ENCODE measurements at places on chromosomes 3 and 15.

DNA sequence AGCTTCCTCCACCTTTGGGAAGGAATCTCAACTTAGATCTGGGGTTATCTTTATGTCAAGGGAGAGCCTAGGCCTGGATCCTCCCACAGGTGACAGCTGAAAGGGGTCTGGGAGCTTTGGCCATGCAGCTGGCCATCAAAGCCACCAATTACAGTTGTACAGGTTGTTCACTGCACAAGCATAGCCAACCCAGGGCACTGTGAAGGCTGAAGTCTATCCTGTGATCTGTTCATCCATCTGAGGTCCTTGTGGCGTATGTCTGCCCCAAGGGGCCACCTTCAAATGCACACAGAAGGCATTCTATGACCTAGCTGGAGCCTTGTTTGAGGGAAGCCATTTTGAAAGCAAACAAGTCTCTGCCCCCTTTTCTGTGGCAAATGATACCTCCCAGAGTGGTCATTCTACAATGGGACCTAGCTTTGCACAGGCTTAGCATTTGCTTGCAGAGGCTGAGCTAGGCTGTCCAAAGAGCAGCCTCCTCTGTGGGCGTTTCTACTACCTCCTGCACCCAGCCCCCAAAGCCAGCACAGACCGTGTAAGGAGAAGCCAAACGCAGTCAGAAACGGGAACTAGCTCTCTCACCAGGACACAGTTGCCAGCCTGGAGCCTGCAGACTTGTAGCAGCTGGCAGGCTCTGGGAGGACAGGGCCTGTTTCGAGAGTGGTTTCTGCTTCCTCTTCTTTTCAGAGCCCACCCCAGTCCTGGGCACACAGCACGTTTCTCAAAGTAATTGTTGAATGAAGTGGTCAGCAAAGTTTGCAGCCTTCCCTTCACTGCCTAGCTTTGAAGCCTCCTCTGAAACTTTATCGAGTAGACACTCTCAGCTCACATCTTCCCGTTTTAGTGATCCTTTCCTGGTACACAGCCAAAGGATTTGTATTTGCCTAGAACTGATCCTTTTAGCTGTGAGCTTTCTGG is 157.3 kb upstream of the SMAD3 start:
- no peak for DNase-seq

GRCh38 chr15:98745179-98745578 is 96.8 kb downstream of the IGF1R start:
- DNase-seq = no peak

- no peak for DNase-seq
Measured at GRCh38 chr3:169337500-169338078, 325.9 kb downstream of the MECOM start.

- DNase-seq = no peak
Measured at GRCh38 chr15:68634531-68634930, 55.7 kb downstream of the CORO2B start.

- no peak for DNase-seq
Measured at GRCh38 chr3:108333961-108334360, 37.6 kb downstream of the HHLA2 start.

DNA sequence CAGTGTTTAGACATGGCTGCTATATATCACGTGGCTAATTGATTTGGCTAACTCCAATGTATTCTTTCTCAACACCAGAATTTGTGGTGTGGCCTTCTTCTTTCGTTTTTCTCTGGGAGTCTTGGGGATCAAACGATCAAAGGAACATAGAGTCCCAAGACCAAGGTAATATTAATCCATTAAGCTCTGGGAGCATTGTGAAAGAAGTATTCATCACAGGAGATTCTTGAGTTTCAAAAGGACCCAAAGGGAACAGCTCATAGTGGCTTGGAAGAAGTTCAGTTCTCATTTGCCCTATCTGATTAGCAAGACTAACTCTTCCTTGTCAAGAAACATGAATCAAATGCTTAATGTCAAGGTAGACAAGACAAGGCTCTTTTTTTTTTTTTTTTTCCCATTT is 32.9 kb upstream of the TICRR start:
- no peak for DNase-seq

GRCh38 chr3:11703146-11703545 is 59.4 kb upstream of the VGLL4 start:
- DNase-seq = no peak

DNA sequence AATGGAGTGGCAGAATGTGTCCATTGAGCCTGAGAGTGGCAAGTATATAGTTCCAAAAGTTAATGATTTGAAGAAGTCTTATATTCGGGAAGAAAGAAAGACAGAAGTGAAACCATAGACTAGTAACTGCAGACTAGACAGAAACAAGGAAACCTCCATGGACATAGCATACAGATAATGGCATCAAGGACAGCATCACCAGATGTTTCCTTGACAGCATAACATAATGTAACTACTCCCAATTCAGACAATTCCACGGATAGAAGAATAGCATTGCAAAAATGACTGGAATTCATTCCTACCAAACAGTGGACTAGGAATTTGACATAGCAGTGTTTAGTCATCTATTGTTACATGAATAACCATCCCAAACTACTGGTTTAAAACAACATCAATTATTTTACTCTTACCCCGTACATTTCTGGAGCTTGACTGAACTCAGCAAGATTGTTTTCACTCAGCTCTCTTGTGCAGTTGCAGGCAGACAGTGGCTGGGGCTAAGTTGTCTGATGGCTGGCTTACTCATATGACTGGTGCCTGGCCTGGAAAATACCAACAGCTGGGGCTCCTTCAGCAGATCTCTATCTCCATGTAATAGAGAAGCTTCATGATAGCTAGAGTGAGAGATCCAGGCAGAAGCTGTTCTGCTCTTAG is 109.7 kb upstream of the GADL1 start:
- DNase-seq = no peak

DNA sequence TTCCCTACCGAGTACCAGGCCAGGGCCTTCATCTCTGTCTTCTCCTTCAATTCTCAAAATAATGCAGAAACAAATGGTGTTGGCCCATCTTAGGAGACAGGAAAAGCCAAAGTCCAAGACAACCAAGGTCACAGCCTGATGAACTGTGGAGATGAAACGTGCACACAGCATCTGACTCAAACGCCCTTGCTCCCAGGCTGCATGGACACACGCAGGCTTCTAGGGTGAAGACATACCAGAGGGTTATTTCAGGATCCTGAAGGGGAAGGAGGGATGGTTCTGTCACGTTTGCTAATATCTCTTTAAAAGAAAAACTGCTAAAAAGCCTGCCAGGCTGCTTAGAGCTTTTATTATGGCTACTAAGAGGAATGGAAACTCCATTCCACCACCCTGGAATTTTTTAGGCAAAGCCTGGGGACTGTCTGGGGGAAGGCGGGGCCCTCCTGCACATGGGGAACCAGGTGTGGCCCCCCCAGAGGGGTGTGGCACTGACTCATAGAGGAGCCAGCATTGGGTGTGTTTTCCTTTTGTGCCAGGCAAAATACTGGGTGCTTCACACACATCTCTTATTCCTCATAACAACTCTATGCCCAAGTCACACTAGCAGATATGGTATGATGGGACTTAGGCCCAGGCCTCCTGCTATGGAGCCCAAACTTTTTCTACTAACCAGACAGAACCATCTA is 62.9 kb downstream of the UMPS start:
- DNase-seq = no peak

DNA sequence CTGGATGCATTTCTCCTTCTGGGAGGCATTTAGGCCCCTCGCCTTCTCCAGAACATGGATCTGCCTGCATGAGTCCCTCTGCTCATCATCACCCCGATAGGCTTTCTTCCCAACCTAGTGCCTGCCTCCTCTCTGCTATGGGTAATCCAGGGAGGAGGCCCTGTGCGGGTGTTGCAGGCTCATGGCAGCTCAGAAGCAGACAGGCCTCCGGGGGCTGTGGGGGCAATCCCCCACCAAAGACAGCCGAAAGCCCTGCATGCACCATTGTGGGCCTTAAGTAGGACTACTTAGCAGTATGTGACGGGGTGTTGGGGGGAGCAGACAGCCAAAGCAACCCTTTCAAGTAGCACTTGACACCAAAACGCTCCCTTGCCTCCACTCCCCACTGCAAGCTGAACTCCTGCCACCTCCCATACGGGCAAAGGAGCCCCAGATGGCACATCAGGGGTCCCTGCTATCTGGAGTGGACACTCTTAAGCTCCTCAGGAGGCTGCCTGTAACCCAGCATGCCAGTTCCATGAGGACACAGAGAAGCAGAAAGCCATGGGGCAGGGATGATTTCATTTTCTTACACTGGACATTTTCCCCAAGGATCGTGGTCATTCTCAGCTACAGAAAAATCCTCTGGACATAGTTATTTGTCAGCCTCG is 98.8 kb upstream of the HACD2 start:
- no peak for DNase-seq

DNA sequence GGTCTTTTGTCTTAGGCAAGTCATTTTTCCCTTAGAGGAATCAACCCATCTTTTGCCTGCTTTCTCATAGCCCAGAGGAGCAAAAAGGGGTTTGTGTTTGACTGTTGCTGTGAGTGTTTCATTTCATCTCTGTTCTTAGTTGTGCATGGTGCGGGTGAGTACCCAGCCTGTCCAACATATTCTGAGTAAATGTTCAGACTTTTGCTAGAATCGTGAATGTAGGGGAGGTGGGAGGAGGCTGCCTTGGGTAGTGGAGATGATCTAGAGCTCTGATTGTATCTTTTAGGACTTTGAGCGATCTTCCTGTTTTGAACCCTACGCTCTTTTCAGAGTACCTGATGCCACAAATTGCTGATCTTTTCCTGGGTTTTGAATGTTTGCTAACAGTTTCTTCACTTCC is 123.1 kb downstream of the ZNF609 start:
- DNase-seq = no peak

GRCh38 chr3:191363221-191363620 is 32.9 kb upstream of the UTS2B start:
- DNase-seq = no peak

DNA sequence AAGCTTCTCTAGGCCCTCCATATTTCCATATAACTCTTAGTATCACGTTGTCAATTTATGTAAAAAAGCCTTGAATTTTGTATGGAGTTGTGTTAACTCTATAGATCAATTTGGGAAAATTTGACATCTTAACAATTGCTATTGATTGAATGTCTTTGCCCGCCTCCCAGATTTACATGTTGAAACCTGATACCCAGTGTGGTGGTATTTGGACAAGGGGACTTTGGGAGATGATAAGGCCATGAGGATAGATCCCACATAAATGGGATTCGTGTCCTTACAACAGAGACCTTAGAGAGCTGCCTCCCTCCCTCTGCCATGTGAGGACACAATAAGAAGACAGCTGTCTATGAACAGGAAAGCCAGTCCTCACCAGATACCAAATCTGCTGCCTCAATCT is 21.1 kb upstream of the TNK2 start:
- DNase-seq = no peak

DNA sequence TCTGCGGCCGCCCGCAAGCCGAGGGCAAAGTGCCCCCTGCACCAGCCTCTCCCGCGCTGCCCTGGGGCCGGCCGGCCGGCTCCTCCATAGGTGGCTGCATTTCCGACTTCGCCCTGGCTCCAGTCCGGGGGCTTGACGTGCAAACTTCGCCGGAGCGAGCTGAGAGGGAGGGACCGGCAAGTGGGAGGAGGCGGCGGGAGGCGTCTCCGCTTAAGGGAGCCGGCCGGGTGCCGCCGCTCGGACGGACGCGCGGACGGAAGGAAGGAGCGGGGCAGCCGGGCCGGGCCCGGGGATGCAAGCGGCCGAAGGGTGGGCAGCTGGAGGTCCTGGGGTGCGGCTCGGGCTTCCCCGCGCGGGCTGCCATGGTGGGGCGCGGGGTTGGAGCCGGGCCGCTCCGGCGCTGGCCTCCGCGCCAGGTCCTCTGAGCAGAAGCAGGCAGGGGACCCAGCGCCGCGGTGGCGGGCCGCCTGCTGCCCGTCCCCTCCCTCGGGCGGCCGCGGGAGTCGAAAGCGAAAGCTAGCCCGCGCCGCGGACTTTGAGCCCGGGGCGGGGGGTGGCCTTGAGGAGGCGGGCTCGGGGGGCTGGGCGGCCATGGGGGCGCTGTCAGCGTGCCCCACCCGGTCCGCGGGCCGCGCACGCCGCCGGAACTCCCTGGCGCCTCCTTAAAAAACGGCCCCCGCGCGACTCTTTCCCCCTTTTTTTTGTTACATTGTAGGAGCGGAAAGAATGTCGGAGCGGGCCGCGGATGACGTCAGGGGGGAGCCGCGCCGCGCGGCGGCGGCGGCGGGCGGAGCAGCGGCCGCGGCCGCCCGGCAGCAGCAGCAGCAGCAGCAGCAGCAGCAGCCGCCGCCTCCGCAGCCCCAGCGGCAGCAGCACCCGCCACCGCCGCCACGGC is at the start of gene SCAANT1:
TSS of gene SCAANT1 (minus strand) at position 511 of the 895 bp plus-strand sequence.
- DNase-seq = peak; percentile 75

DNA sequence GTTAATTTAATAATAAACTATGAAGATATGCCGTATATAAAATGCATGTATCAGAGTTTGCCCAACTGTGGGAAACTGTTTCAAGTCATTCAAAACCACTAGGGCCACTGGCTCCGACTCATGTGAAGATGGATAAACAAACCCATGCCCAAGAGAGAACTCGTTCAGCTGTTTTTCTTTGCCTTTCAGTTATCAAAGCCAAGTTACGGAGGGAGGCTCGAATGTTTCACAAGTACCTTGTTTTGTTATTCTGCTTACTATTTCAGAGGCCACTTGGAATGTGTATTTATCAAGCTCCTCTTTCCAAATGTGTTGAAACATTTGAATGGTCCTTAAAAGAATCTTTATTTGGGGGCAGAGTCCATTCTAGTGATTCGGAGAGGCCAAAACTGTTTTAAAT is 82.1 kb downstream of the DUT start:
- DNase-seq = no peak

- DNase-seq = no peak
Measured at GRCh38 chr15:84586696-84587095, 14.1 kb upstream of the ZSCAN2 start.

Measured in CD4-positive, alpha-beta T cell (primary cell).